Daoy (cell line): ENCODE measurements at places on chromosomes 7 and 10. TPM values are rescaled to one million over a fixed set of nuclear protein-coding genes. Genes with fewer than 3 reads are reported as not detected.

- DNase-seq = no peak
Measured at GRCh38 chr7:40194745-40195144, 59.9 kb downstream of the SUGCT start.

GRCh38 chr7:2541291-2542010 is 13.9 kb downstream of the BRAT1 start:
- DNase-seq = peak; percentile 6

DNA sequence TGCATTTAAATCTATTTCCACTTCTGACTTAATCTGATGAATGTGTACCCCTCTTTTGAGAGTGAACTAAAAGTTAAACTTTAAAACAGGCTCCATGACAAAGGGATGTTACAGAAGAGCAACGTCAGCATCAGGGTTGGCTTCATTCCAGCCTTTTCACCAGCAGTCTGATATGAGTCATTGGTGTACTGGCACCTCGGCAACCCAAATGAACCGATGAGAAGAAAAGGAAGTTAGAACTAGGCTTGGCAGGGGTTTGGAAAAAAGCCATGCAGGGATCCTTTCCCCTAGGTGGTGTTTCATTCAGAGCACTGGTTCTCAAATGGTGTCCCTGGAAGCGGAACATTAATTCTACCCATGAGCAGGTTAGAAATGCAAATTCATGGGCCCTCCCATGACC is 53.6 kb downstream of the SEC61G start:
- peak; percentile 94 for DNase-seq

DNA sequence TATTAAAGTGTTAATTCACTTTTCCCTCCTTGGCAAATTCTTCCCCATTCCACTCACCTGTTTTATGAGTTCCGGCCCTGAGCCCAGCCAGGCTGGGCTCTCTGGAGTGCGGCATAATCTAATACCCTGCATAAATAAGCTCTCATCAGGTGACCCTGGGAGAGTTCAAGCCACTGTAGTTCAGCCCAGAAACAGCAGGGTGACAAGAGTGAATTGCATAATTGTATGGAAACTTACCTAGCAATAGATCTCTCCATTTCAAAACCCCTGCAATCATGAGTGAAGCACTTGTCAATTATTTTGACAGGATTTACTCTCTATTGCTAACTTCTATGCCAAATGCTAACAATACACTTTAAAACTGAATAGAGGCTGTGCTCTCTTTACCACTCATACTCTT is 94.7 kb downstream of the OSBPL3 start:
- DNase-seq = no peak

DNA sequence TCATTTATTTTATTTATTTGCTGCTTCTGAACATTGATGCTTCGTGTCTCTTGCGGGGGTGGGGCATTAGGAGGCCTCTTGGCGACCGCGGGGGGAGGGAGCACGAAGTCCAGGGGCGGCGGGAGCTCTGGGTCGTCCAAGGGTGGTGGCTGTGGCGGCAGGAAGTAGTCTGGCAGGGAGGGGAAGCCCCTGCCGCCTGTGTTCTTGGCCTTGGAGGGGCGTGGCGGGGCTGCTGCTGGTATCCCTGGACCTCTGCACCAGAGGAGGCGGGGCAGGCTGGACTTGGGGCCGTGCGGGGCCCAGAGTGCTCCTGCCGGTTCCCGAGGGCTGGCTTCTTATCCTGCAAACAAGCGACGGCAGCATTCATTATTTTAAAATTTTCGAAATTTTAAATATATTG is 70.5 kb upstream of the ABI1 start:
- DNase-seq = no peak

- DNase-seq = no peak
Measured at GRCh38 chr7:95027234-95027872, 120.0 kb downstream of the PPP1R9A start.

GRCh38 chr10:33835556-33835955 is 501.1 kb upstream of the NRP1 start:
- no peak for DNase-seq

DNA sequence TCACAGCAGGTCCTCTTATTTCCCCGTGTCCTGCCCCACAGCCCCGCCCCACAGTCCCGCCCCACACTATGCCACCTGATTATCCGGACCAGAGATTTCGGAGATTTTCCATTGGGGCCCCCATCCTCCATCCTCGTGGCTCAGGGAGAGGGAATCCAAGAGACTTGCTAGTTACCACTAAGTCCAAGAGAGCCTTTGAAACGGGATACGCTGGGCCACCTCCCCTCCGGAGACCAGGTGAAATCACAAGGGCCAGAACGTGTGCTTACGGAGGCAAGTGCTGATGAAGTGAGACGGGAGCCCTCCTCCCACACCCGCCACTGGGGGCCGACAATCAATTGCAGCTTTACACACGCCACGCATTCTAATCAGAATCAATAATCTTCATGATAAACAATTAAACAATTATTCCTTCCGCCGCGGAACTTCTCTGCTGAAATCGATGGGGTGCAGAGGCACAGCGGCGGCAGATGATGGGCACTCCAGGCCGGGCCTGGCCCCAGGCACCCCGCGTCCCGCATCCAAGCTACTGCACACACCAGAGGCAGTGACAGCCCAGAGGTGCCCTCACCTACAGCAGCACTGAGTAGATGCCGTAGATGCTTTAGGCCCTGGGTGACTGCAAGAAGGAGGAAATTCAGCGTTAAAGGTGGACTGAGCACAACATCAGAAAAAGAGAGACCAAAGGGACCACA is 534.0 kb upstream of the FOXK1 start:
- no peak for DNase-seq

DNA sequence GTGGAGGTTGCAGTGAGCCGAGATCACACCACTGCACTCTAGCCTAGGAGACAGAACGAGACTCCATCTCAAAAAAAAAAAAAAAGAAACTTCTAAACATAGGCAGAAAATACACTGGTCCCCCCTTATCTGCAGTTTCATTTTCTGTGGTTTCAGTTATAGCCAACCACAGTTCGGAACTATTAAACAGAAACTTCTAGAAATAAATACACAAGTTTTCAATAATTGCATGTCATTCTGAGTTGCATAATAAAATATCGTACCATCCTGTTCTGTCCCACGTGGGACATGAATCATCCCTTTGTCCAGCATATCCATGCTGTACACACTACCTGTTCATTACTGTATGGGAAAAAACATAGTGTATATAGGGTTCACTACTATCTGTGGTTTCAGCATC is 8.0 kb downstream of the XRCC2 start:
- no peak for DNase-seq

GRCh38 chr7:140342727-140343514 is 55.4 kb downstream of the SLC37A3 start:
- peak; percentile 31 for DNase-seq

DNA sequence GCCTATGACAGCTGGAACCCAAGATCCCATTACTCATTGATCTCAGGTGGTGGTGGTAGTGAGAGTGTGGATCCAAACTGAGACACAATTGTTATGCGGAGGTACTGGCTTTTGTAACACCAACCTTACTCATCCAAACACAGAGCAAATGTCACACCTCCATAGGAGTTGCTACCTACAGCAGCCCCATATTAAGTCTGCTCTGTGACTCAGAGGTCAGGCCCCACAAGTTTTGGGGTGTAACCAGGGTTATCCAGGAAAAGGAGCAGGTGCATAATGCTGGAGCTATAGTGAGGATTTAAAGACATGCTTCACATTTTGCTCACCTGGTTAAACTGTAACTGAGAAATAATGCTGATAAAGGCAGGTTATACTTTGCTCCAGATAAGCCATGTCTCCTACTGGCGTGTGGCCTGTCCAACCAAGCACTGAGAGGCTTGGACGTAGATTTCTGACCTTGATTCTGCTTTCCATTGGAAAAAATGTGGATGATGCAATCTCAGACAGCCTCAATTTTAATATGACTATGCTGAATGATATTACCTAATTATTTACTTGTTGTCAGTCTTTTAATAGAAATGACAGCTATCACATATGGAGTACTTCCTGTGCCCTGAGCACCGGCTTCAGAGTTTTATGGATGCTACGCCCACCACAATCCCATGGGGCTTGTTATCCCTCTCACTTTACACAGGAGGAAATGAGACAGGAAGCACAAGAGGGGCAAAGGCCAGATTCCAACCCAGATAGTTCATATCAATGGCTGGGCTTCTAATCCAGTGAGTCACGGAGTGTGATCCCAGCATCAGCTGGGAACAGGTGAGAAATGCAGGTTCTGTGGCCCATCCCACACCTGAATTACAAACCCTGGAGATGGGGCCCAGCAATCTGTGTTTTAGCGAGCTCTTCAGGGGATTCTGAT is 181.3 kb downstream of the CHN2 start:
- peak; percentile 84 for DNase-seq

DNA sequence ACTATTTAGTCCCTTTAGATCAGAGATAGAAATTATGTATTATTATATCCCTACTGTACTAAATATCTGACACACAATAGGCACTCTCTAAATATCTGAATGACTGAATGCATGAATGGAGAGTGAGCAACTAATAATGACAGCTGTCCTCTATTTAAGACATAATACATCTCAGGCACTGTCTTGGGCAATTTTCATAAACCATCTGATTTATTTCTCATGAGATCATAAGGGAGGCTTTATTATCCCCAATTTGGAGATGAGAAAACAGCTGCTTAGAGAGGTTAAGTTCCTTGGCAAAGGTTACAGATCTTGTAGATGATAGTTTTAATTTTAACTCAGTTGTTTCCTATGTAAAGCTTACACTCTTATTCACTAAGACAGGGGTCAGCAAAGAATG is 570.6 kb downstream of the GRM8 start:
- DNase-seq = no peak

GRCh38 chr7:130350945-130351790 is 6.6 kb downstream of the CPA5 start:
- no peak for DNase-seq

DNA sequence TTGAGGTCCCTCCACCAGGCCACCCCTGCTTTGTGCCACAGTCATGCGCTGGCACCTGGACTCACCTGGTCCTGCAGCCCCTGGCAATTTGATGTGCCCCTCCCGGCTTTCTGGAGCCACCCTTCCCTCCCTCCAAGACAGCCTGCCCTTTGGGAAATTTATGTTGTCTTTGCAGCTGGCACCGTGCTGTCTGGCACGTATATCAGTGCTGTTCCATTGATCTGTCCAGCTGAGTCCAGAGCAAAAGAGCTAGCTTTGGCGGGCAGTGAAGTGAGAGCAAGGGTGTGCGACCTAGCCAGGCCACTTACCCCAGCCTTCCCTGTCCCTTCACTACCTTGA is 5.7 kb downstream of the RARRES2 start:
- no peak for DNase-seq

Gene TDRD1
- total RNA-seq = 0.06 TPM in 1 of 2 replicates, not detected in the other

Gene GJD4
- not detected in 2 replicates for total RNA-seq

Gene ZNF92
- total RNA-seq = 17.9 and 22.8 TPM in 2 replicates

Gene KIAA1549
- 1.8 and 2.0 TPM in 2 replicates for total RNA-seq
